CD8-positive, alpha-beta memory T cell (primary cell): ENCODE measurements at places on chromosomes 1 and 21.
A peak's percentile ranks its signal among the peaks of the same experiment; 100 is the strongest.

- no peak overlapping the region for H3K4me3 ChIP-seq
- no peak overlapping the region for H3K27ac ChIP-seq
- no peak for DNase-seq
- no peaks in the 10 kb centered on the region for H3K27me3 ChIP-seq
- peaks cover 4% of the 10 kb centered on the region for H3K36me3 ChIP-seq
- no peaks in the 10 kb centered on the region for H3K4me1 ChIP-seq
Observed at GRCh38 chr1:8503842-8504241, 185.9 kb downstream of the SLC45A1 start.

DNA sequence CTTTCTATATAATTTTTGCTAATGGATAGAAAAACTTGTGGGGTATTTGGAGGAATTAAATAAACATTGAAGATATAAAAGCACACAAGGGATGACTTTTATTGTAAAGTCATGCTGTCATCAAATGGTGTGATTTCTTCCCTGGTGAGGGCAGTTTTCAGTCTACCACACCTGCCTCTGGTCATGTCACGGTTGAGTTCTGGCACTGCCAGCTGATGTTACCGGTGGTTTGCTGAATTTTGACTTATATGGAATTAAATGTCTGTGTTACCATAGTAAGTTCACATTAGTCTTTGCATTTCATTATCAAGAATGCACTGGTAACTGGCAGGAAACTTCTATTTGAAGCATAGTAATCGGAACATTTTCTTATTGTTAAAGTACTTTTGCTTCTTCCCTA lies 13.4 kb downstream of the S1PR1 start:
- no peaks in the 10 kb centered on the region for H3K36me3 ChIP-seq
- no peaks in the 10 kb centered on the region for H3K27me3 ChIP-seq
- H3K27ac ChIP-seq = no peak overlapping the region
- no peak for DNase-seq
- no peak overlapping the region for H3K4me3 ChIP-seq
- peaks cover 58% of the 10 kb centered on the region for H3K4me1 ChIP-seq

DNA sequence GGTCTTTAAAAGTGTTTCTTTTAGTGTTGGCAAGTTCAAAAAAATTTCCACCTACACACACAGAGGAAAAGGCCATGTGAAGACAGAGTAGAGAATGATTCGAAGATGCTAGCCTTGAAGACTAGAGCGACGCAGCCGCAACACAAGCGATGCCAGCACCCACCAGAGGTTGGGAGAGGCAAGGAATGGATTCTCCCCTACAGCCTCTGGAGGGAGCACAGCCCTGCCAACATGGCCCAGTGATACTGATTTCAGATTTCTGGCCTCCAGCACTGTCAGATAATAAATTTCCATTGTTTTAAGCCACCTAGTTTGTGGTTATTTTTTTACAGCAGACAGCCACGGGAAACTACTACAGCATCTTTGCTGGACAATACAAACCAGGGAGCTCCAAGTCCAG lies 6.9 kb upstream of the ADAR start:
- H3K36me3 ChIP-seq = no peaks in the 10 kb centered on the region
- peaks cover 19% of the 10 kb centered on the region for H3K4me1 ChIP-seq
- no peak overlapping the region for H3K4me3 ChIP-seq
- no peak for DNase-seq
- no peaks in the 10 kb centered on the region for H3K27me3 ChIP-seq

DNA sequence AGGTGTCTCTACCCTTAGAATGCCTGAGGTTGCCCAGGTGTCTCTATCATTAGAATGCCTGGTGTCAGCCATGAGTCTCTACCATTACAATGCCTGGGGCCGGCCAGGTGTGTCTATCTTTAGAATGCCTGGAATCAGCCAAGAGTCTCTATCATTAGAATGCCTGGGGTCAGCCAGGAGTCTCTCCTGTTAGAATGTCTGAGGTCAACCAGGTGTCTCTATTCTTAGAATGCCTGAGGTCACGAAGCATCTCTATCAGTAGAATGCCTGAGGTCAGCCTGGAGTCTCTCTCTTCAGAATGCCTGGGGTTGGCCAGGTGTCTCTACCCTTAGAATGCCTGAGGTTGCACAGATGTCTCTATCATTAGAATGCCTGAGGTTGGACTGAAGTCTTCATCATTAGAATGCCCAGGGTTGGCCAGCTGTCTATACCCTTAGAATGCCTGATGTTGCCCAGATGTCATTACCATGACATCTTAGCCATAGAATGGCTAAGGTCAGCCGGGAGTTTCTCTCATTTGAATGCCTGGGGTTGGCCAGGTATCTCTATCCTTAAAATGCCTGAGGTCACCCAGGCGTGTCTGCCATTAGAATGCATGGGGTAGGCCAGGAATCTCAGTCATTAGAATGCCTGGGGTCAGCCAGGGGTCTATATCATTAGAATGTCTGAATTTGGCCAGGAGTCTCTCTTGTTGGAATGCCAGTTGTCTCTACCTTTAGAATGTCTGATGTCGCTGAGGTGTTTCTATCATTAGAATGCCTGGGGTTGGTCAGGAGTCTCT lies 44.0 kb downstream of the RNF187 start:
- H3K27ac ChIP-seq = no peak overlapping the region
- H3K27me3 ChIP-seq = peaks cover 10% of the 10 kb centered on the region
- no peak for DNase-seq
- no peak overlapping the region for H3K4me3 ChIP-seq
- no peaks in the 10 kb centered on the region for H3K4me1 ChIP-seq
- no peaks in the 10 kb centered on the region for H3K36me3 ChIP-seq

DNA sequence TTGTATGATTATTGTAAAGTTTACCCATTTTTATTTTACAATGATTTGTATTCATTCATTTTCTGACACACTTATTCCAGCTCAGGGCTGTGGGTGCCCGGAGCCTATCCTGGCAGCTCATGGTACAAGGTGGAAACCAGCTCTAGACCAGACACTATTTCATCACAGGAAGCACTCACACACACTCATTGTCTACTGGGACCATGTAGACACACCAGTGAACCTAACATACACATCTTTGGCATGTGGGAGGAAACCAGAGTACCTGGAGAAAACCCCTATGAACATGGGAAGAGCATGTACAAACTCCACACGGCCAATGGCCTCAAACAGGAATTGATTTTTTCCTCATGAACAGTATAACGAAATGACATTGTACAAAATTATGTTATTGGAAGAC lies 2.4 kb downstream of the DTL start:
- H3K4me1 ChIP-seq = peaks cover 24% of the 10 kb centered on the region
- H3K4me3 ChIP-seq = no peak overlapping the region
- H3K36me3 ChIP-seq = no peaks in the 10 kb centered on the region
- no peaks in the 10 kb centered on the region for H3K27me3 ChIP-seq

DNA sequence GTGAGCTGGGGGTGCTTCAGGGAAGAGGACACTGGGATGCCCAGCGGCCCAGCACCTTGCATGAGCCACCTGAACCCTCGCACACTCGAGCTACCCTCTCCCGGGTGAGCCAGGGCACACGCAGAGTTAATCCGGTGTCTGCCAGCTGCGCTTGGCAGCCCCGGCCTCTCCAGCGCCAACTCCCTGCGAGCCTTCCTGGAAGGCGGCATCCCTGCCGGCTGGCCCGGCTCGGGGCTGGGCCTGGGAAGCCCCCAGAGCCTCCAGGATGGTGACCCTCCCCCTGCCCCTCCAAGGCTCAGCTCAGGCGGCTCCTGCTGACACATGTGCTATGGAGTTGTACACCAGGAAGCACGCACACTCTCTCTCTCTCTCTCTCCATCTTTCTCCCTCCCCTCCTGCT lies 48.7 kb downstream of the RAP1GAP start:
- H3K4me3 ChIP-seq = no peak overlapping the region
- no peaks in the 10 kb centered on the region for H3K36me3 ChIP-seq
- no peak for DNase-seq

DNA sequence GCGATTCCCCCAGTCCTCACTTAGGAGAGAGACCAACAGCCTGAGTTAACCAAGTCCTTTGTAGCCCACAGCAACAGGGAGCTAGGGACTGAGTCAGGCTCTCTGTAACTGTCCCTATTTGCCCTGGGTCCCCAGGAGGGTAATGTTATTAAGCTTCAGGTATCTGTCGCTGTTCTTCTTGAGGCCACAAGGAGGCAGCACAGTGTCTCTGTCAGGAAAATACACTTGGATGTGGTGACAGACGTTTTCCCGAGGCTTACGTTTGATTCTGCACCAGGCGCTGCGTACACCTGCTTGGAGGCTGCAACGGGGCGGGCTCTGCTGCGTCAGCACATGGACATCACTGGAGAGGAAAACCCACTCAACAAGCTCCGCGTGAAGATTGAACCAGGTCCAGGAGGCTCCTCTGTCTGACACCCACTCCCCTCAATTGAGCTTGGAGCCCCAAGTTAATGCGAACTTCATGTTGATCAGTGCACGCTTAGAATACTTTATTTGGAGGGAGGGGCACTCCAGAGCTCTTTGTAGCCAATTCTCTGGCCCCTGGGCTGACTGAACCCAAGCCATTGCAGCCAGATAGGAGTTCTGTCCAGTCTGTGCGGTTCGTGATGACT lies 10.7 kb upstream of the ELF3 start:
- H3K36me3 ChIP-seq = peaks cover 36% of the 10 kb centered on the region
- no peaks in the 10 kb centered on the region for H3K4me1 ChIP-seq
- H3K4me3 ChIP-seq = no peak overlapping the region
- no peaks in the 10 kb centered on the region for H3K27me3 ChIP-seq
- no peak for DNase-seq

DNA sequence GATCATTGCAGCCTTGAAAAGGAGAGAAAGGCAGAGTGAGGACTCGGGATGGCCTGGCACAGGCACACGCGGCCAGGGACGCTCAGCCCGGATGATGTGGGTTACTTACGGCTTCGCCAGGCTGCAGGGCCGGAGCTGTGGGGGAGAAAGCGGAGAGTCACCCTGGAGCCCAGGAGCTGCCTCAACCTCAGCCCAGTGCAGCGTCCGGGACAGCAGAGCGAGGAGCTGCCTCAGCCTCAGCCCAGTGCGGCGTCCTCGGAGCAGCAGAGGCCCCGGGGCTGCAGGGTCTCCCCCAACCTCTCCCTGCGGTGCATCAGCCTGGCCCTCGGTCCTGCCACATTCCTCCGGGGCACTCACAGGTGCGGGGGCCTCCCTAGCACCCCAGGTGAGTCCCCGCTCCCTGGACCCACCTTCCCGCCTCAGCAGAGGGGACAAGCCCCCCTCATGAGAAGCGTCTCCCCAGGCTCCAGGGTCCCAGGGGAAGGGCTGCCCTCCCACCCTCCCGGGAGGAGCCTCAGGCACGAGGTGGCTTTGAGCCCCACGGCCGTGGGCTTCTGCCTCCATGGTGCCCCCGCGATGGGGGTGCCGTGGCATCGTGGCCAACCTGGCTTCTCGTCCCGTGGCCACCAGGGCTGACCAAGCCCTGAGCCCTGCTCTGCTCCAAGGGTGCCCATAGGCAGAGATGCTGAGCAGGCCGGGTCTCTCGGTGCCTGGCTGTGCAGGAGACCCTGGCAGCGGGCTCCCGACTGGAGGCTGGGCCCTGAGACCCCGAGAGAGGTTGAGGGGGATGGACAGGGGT lies 10.5 kb upstream of the RNF223 start:
- no peak for DNase-seq
- no peak overlapping the region for H3K27ac ChIP-seq
- H3K4me3 ChIP-seq = no peak overlapping the region
- no peaks in the 10 kb centered on the region for H3K27me3 ChIP-seq
- H3K4me1 ChIP-seq = peaks cover 7% of the 10 kb centered on the region
- H3K36me3 ChIP-seq = no peaks in the 10 kb centered on the region

- DNase-seq = no peak
- H3K4me3 ChIP-seq = no peak overlapping the region
- H3K27ac ChIP-seq = no peak overlapping the region
- no peaks in the 10 kb centered on the region for H3K36me3 ChIP-seq
- H3K4me1 ChIP-seq = no peaks in the 10 kb centered on the region
Observed at GRCh38 chr1:9028921-9029705, 2.9 kb upstream of the SLC2A7 start.

DNA sequence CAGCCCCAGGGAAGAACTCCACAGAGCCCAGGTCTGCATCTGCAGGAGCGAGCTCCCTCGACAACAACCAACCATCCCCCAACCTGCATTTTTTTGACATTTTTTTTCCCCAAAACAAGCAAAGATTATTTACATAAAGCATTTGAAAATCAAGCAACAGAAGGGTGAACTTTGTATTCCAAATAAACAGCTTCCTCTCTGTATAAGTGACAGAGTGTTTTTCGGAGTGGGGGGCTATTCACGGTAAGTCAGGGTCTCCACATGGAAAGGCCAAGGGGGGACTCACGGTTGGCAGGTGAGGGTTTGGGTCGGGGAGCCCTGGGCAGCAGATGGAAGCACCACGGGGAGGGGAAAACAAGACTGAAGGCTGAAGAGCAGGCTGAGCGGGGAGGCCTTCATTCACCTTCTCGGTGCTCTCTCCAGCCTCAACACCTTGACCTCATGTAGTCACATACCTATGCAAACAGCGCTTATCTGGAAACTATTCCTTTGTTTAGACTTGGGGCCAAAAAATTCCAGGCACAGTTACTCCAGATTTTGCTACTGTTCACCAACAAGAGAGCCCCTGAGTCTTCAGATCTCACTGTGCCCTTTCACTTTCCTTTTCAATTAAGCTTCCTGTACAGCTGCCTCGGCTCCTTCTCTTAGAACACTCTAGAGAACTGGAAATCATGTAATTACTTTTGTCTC lies 27.6 kb downstream of the C2CD2 start:
- H3K4me3 ChIP-seq = peak overlapping the region; percentile 66
- peaks cover 44% of the 10 kb centered on the region for H3K4me1 ChIP-seq
- H3K27me3 ChIP-seq = no peaks in the 10 kb centered on the region
- no peaks in the 10 kb centered on the region for H3K36me3 ChIP-seq
- H3K27ac ChIP-seq = peak overlapping the region; percentile 71
- peak; percentile 65 for DNase-seq

- H3K27ac ChIP-seq = no peak overlapping the region
- no peaks in the 10 kb centered on the region for H3K27me3 ChIP-seq
- H3K4me3 ChIP-seq = no peak overlapping the region
- DNase-seq = no peak
- no peaks in the 10 kb centered on the region for H3K4me1 ChIP-seq
Observed at GRCh38 chr1:242146652-242147051, 147.8 kb upstream of the MAP1LC3C start.

DNA sequence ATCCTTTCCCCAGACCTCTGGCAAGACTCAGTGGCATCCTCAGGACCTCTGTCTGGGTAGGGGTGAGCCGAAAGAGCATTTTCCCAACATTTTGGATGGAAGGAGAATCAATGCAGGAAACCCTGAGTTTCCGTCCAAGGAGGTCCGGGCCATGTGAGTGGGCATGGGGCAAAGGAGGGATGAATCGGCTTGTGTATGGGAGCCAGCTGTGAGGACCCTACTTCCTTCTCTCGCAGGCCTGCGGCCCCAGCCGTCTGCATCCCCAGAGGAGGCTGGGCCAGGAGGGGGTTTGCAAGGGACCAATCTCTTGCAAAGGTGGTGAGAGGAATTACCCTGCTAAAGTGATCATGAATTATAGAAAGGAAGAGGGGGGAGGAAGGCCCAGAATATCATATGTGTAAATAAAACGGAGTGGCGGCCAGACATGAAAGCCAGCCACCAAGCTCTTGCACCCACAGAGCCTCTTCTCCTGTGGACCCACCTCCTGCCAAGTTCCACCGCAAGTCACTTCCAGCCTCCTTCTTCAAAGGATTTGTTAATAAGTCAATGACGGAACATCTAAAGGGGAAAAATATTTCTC lies 48.2 kb upstream of the POU3F1 start:
- no peaks in the 10 kb centered on the region for H3K4me1 ChIP-seq
- no peak overlapping the region for H3K27ac ChIP-seq
- no peaks in the 10 kb centered on the region for H3K27me3 ChIP-seq
- H3K36me3 ChIP-seq = no peaks in the 10 kb centered on the region
- DNase-seq = no peak
- no peak overlapping the region for H3K4me3 ChIP-seq
